Breast epithelium (tissue), 4 donors: ENCODE measurements at places on chromosomes 12 and 14. TPM values are rescaled to one million over a fixed set of nuclear protein-coding genes. Genes with fewer than 3 reads are reported as not detected.

DNA sequence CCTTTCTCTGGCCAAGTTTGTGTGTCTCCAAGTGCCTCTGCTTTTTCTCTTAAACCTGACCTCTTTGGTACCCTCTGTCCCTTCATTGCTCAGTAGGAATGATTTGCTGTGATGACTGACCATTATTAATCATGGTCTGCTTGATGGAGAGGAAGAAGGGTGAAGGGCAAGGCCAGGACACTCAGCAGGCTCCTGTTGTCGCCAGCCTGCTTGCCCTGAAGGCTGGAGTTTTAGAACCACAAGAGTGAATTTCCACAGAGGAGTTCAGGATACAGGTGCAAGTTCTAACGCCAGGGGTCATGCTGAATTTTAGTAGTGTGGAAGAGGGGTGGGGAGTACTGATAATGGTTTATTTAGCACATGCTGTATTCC lies 2.8 kb upstream of the ITGA5 start:
- no peak for DNase-seq

DNA sequence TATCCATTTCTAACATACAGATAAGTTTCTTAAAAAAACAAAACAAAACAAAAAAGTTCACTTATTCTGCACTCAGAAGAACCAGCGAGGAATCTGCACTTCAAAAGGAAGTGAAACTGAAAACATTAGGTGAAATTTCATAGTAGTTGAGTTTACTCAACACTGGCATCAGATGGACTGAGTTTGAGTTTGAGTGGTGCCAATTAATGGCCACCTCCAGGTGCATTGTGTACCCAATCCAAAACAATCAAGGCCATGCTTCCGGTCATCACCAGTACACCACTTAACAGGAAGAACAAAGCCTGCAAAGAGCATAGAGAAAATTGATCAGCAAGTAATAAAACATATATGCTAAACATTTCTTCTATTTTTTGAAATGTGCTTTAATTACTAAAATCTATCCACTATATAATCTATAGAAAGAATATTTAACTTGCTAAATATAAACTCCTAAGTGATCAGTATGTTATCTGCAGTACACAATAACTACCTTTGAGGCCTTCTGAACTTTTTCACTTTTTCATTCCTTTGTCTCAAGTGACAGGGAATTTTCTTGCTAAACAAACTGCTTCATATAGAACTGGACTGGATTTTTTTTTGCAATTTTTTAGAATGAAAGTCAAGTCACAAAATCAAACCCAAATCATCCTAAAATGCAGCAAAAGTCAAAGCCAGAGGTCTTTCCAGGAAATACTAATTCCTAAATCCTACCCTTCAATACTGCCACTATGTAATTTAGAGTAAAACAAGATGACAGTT lies 11.5 kb downstream of the SLC38A2 start:
- DNase-seq, result no peak

DNA sequence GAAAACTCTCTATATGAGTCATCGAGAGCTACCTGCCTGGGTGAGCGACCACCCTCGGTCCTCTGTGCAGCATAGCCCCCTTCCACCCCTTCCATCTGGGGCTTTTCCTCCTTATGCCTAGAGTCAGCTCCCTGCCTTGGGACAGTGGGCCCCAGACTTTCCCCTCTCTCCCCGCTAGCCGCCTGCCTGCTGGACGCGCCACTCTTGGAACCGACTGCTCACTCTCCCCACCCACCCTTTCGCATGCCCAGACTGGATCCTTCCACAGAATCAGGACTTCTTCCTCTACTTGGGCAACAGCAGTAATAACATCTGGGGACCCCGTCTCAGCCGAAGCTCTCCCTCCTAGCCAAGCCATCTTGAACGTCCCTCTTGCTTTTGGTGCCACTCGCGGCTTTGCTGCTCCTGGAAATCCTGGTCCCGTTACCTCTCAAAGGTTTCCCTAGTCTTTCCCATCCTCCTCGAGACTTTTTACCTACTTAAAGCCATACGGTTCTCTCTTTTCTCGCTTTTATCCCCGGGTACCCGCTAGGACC lies 671 bp downstream of the ESYT1 start:
- no peak for DNase-seq

- DNase-seq, result no peak
Measured at GRCh38 chr12:96549341-96549740, 60.0 kb downstream of the CFAP54 start.

- no peak for DNase-seq
Measured at GRCh38 chr12:80825506-80825905, 108.8 kb downstream of the MYF5 start.

GRCh38 chr12:65526311-65526710 lies 247.8 kb downstream of the MSRB3 start:
- DNase-seq, result no peak

GRCh38 chr12:24833513-24833912 lies 115.4 kb downstream of the BCAT1 start:
- DNase-seq, result no peak

GRCh38 chr14:68932231-68932630 lies 46.9 kb downstream of the ACTN1 start:
- DNase-seq, result no peak

GRCh38 chr12:46265102-46265501 lies 3.7 kb downstream of the SLC38A1 start:
- no peak for DNase-seq

GRCh38 chr14:98578204-98578603 lies 693.8 kb downstream of the BCL11B start:
- DNase-seq, result no peak

GRCh38 chr12:8446642-8447547 lies 8.9 kb upstream of the CLEC6A start:
- no peak for DNase-seq

LIN52 gene
- 11.4 TPM for total RNA-seq

FRMD6 gene
- 111 TPM for total RNA-seq

PNMA1 gene
- total RNA-seq, result 19.2 TPM

TAPBPL gene
- total RNA-seq, result 24.6 TPM

GDF3 gene
- total RNA-seq, result not detected
